ENCODE measurements at places on chromosomes 13 and 19.

GRCh38 chr13:86572115-86572514 is 772.9 kb upstream of the SLITRK6 start:
- DNase-seq: no peak

- no peak for DNase-seq
Measured at GRCh38 chr19:33830264-33830663, 33.6 kb downstream of the KCTD15 start.

DNA sequence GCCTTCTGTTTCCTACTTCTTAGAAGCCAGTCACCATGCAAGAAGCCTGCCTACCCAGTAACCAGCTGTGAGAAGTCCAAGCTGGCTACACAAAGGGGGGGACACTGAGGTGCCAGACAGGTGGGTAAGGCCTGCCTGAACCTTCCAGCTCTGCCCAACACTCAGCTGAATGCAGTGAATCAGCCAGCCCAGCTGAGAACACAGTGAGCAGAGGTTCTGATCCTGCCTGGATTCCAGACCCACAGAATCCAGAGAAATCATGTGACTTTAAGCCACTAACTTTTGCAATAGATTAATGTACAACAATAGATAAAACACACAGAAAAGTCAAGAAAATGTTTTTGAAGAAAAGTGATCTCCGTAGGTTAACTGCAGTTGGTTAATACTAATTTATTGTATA is 151.7 kb downstream of the EFNB2 start:
- DNase-seq: no peak

DNA sequence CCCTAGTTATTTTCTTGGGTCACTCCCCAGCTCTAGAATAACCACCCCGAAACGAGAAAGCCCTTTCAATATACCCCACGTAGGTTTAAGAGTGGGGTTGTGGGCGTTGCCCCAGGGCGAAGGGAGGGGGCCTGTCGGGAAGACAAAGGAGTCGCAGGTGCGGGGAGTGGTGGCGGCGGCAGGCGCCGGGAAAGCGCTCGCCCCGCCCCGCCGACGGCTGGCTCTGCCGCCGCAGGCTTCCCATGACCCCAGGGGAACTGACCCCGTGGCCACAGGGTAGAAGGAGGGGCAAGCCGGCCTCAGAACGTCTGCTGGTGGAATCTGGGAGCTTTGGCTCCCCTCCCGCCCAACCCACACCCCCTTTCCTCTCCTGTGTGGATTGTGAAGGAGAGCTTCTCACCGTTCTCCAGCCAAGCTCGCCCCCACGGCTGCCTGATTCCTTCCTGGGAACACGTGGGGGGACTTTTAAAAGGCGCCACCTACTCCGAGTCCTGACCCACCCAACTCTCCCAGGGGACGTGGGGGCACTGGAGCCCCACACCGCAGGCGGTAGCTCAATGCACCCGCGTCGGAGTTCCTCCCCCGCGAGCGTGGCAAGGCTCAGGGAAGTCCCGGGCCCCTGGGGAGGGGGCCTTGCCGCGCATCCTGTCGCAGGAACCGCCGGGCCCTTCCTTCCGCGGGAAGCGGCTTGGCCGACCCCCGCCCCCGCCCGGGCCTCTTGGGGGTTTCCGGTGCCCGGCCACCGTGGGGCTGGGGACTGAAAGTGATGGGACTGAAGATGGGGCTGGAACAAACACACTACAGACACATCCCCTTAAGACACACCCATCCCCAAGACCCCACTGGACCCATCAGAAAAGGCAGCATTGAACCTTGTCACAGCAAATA is 5.5 kb downstream of the IER2 start:
- peak; percentile 89 for DNase-seq

- no peak for DNase-seq
Measured at GRCh38 chr13:21530656-21531055, 71.6 kb upstream of the ZDHHC20 start.

GRCh38 chr13:104796581-104796980 is 1730.4 kb upstream of the SLC10A2 start:
- no peak for DNase-seq
